Gastrocnemius medialis (tissue), 4 donors: ENCODE measurements at places on chromosomes 5 and 9. TPM values are rescaled to one million over a fixed set of nuclear protein-coding genes. Genes with fewer than 3 reads are reported as not detected.

Gene OR1J2
- not detected for total RNA-seq

Gene MYMK
- total RNA-seq = not detected

Gene ST8SIA4
- 1.3 TPM for total RNA-seq

Gene NUDT2
- total RNA-seq = 8.2 TPM

Gene DCTN4
- total RNA-seq = 74.3 TPM

Gene TAF1L
- total RNA-seq = not detected

Gene FOXD1
- 0.41 TPM for total RNA-seq

DNA sequence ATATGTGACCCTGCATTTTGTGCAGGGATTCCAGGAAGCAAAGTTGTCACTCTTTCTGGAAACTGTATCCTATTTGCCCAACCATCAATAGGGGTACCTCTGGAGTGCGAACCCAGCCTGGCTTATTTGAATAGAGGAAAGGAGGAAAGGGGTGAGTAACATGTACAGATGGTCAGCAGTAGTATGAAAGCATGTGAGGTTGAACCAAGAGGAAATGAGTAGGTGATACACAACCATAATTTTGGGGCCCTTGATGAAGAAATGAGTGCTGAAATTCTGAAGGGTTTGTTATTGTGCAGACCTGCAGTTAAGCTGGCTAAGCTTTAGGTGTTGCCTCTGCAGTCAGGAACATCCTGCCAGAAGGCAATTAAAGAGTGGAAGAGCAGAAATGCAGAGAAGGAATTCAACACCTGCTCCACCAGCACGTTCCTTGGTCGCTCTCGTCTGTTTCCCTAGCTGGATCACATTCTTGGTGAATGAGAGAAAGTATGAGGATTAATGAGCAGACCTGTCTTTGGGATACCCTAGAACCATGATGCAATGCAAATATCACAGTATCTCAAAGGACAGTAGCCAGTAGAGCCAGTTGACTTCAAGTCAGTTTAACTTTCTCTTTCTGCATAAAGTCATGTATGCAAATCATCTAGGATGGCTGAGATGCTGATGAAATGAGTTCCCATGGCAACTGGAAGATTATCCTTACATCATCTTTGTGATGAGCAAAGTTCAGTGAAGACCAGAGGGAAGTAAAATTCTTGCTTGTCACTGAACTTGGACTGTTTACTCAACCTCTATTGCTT lies 13.2 kb upstream of the IL12B start:
- no peak overlapping the region for H3K27ac ChIP-seq
- DNase-seq = no peak
- H3K36me3 ChIP-seq = no peaks in the 10 kb centered on the region
- H3K27me3 ChIP-seq = no peaks in the 10 kb centered on the region
- no peak overlapping the region for H3K4me3 ChIP-seq
- no peaks in the 10 kb centered on the region for H3K4me1 ChIP-seq

DNA sequence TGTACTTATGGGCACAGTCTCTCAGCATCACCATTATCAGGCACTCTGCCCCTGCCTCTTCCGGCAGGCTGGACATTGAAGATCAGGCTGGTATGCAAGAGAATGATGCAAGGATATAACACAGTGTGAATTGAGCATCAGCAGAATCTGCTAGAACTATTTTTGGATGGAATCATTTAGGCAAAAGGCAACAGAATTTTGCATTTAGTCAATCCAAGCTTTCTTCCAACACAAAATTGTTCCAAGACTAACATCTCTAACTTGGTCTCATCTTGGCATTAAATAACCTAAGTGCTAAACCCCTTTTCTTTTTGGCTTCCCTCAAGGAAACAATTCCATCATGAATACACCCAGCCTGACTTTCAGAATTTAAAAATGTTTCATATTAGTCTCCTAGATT lies 339.9 kb downstream of the PRELID2 start:
- H3K4me3 ChIP-seq = no peak overlapping the region
- H3K4me1 ChIP-seq = no peaks in the 10 kb centered on the region
- DNase-seq = no peak
- H3K36me3 ChIP-seq = no peaks in the 10 kb centered on the region
- no peak overlapping the region for H3K27ac ChIP-seq
- no peaks in the 10 kb centered on the region for H3K27me3 ChIP-seq

DNA sequence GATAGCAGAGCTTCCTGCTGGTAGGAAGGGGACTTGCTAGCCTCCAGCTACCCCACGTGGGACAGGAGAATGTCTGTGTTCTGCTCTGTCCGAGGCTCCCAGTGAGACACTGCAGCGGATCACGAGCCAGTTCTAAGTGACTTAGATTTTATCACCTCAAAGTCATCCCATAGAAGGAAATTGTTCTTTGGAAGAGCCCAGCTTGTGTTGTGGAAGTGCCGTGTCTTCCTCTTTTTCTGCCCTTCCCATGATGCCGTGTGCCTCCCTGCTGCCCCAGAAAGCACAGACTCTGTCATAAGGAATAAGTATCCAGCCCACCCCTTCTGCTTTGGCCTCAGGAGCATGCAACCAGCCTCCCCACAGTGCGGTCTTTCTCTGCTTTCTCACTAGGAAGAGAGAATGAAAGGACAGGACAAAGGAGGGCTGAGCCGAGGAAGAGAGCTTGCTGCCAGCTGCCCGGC lies 35.6 kb downstream of the RUFY1 start:
- H3K4me3 ChIP-seq = no peak overlapping the region
- no peaks in the 10 kb centered on the region for H3K4me1 ChIP-seq
- H3K36me3 ChIP-seq = peaks cover 2% of the 10 kb centered on the region
- DNase-seq = no peak
- H3K27ac ChIP-seq = no peak overlapping the region
- no peaks in the 10 kb centered on the region for H3K27me3 ChIP-seq

- peaks cover 11% of the 10 kb centered on the region for H3K27me3 ChIP-seq
- peaks cover 10% of the 10 kb centered on the region for H3K4me1 ChIP-seq
These were observed 101.1 kb downstream of the TMEM174 start for GRCh38 chr5:73274121-73274520.

DNA sequence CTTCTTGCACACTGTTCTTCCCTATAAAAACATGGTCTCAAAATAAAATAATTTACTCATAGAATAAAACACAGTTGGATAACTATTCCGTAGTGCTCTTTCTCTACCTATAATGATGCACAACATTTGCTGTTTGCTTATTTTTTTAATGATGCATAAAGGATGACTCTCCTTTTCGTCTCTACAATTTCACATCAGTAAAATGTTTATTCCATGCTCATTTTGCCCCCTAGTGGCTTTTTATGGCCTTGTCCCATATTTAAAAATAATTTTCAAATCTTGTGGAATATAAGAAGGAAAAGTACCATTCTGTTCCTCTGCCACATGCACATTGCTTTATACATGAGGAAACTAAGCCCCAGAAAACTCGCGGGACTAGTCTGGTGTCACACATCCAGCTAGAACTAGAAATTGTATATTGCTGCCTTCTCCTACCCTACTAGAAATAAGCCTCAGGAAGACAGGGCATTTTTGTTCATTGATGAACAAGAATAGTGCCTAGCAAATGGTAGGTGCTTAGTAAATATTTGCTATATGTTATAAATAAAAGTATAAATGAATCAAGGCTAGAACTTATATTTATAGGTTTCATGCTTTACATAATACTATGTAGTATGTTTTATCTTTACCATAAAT lies 12.7 kb downstream of the KCTD16 start:
- no peaks in the 10 kb centered on the region for H3K36me3 ChIP-seq
- no peak overlapping the region for H3K27ac ChIP-seq
- no peak overlapping the region for H3K4me3 ChIP-seq
- peaks cover 6% of the 10 kb centered on the region for H3K4me1 ChIP-seq

DNA sequence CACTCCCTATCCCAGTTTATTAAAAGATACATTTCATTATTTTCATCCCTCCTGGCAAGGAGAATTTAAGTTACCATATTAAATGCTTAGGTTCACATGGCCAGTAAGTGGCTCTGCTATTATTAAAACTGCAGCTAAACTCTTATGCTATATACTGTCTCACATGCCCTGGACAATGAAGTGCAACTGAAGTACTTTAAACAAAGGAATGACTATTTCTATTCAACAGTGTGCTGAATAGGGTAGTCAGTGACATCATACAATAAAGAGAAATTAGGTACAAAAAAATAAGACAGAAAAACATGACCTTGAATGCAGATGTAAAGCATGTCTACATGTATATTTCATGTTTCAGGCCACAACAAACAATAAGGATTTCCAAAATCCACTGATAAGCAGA lies 282.6 kb upstream of the SMC2 start:
- no peaks in the 10 kb centered on the region for H3K27me3 ChIP-seq
- no peak for DNase-seq
- H3K36me3 ChIP-seq = no peaks in the 10 kb centered on the region
- no peak overlapping the region for H3K4me3 ChIP-seq

GRCh38 chr9:120859361-120859760 lies 16.6 kb upstream of the PSMD5 start:
- H3K27me3 ChIP-seq = no peaks in the 10 kb centered on the region
- no peak overlapping the region for H3K4me3 ChIP-seq
- DNase-seq = no peak
- H3K27ac ChIP-seq = no peak overlapping the region
- no peaks in the 10 kb centered on the region for H3K4me1 ChIP-seq

DNA sequence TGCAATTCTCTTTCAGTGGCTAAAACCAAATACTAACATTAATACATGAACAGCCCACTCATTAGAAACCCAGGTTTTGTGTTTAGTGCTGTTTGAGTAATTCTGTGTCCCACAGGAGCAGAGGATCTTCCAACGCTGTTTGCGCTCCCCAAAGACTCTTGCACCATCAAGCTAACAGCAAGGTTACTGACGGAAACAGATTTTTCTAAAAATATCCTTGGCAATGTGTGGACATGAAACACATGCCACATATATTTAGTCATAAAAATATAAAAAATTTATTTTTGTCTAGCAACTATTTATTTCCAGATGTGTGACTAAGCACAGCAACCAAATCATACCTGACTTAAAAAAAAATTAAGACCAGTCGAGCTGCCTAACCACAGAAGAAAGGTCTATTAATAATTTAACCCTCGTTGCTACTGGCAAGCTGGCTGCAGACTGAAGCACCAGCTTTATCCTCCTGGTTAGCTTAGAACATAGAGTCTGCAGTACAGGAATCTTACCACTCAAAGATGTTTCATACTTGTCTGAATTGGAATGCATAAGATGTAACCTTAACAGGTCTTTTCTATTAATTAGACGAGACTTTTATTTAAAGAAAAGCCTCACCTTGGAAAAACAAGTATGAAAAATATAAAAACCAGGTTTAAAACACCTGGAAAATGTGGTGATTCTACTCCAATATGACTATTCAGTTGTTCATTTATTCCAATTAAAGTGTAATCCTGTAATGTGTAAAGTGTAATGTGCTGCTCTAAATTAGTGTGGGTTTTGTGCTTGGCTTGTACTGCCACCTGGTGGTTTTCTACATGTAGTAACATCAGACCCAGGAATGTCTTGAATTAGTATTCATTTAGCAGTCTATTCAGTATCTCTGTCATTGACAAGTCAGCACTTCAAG lies 272.5 kb downstream of the EPB41L4A start:
- no peak overlapping the region for H3K4me3 ChIP-seq
- peak overlapping the region; percentile 73 for H3K27ac ChIP-seq
- H3K27me3 ChIP-seq = no peaks in the 10 kb centered on the region
- no peaks in the 10 kb centered on the region for H3K36me3 ChIP-seq
- peaks cover 17% of the 10 kb centered on the region for H3K4me1 ChIP-seq

DNA sequence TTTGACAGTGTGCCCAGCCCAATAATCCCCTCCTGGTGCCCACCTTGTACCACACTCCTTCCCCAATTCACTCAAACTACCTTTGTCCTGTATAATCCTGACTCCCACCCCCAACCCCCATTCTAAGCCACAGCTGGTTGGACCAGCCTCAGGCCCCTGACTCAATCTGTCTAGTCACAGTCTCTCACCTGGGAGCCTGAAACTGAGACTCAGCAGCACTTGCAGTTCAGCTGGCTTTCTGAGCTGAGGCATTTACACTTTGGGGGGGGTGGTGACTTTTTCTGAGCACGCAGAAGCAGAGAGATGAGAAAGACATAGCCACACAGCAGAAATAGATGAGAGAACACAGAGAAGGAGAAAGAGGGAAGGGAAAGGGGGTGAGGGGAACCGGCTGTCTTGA lies 247.3 kb downstream of the MAN2A1 start:
- H3K4me1 ChIP-seq = no peaks in the 10 kb centered on the region
- no peak overlapping the region for H3K4me3 ChIP-seq
- no peak overlapping the region for H3K27ac ChIP-seq

DNA sequence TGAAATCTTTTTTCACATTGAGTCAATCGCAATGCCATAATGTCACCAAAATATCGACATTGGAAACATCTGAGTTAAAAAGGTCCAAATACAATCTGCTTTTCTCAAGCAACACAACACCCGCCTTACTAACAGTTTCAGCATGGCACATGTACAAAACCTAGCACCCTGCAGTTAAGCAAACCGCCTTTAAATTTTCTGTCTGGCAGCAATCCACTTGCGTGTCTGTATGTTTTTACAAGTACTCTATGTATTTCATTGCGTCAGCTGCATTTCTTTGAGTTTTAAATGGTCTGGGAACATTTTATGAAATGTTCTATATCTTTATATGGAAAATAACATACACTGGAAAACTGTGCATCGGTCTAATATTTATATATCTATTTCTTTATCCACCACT lies 134.6 kb downstream of the DENND1A start:
- H3K27ac ChIP-seq = no peak overlapping the region
- H3K36me3 ChIP-seq = no peaks in the 10 kb centered on the region
- H3K4me3 ChIP-seq = no peak overlapping the region
- H3K27me3 ChIP-seq = no peaks in the 10 kb centered on the region
- peaks cover 6% of the 10 kb centered on the region for H3K4me1 ChIP-seq

DNA sequence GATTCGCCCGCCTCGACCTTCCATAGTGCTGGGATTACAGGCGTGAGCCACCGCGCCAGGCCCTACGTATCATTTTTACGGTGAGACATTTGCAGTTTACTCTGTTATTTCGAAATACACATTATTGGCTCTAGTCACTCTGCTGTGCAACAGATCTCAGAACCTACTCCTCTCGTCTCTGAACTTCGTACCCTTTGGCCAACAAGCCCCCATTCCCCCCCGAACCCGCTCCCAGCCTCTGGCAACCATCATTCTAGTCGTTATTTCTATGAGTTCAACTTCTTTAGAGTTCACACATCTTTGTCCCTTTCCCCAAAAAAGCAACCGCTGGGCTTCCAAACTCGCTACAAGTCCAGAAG lies 735 bp downstream of the PTGR1 start:
- peak overlapping the region; percentile 80 for H3K27ac ChIP-seq
- peak overlapping the region; percentile 89 for H3K4me3 ChIP-seq
- H3K27me3 ChIP-seq = no peaks in the 10 kb centered on the region
- peaks cover 4% of the 10 kb centered on the region for H3K36me3 ChIP-seq

DNA sequence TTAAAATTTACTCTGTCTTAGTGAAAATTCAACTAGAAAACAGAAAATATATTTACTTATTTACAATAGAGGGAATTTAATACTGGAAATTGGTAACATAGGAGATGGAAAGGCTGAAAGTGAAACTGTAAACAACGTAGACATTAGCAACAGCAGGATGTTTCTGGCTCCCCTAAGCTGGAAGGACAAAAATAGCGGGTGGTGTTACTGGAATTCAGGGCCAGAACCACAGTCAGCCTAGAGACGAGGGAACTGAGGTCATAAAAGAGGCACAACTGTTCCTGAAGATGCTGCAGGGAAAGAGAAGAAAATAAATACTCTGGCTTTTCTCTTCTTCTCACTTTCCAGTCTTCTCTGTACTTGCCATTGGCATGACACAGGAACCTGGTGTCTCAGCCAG lies 80.4 kb upstream of the NIPBL start:
- no peaks in the 10 kb centered on the region for H3K27me3 ChIP-seq
- no peak for DNase-seq
- H3K4me3 ChIP-seq = no peak overlapping the region

GRCh38 chr9:127921557-127922120 lies 4.8 kb upstream of the ST6GALNAC4 start:
- H3K4me1 ChIP-seq = peaks cover 10% of the 10 kb centered on the region
- H3K27ac ChIP-seq = no peak overlapping the region
- no peak for DNase-seq
- no peaks in the 10 kb centered on the region for H3K36me3 ChIP-seq
- H3K4me3 ChIP-seq = peak overlapping the region; percentile 29
